T follicular helper cell (primary cell): ENCODE measurements at places on chromosomes 16 and 17.

DNA sequence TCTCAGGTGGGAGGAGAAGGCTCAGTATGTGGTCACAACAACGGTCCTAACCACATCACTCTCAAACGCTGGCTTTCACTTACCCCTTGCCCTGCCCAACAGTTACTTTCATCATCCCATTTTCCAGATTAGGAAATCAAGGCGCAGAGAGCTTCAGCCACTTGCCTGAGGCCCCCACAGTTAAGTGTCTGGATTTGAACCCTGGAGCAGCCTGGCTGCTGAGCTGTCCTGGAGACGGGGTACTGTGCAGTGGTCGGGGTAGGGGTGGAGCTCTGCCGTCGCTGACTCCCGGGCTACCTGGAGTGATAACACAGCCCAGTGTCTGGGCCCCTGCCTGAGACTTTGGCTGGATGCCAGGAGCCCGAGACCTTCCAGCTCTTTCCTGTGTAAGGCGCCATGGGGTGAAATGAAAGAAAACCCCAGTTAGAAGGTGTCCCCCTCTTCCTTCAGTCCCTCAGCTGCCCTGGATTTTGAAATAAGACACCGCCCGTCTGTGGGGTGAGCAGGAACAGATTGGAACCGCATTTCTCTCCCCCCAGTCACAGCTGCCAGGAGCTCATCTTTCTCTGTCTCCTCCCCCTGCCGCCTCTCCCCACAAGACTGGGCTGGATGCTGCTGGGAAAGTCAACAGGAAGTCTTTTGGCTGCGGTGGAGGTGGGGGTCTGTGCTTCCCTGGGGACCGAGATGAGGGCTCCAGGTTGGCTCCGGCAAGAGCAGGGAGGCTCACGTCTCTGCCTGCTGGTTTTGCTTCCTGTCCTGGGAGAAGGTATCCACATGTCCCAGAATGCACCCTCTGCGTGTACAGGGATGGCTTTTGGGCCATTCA is 280.2 kb downstream of the SEC14L1 start:
- DNase-seq = peak; percentile 53

DNA sequence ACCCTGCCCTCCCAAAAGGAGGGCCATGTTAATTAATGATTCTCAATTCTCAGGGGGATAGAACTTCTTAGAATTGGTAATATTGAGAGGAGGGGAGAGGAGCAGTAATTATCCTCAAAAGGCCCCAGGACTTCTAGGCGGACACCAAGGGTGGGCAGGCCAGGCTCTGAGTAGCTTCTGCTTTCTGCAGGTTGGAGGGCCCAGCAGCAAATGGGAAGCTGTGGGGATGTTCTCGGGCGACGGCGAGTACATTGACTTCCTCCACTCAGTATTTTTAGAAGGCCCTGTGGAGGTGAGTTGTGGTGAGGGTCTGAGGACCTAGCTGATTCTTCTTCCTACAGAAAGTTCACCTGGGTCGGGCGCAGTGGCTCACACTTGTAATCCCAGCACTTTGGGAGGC is 57.5 kb downstream of the DNAH2 start:
- DNase-seq = no peak

- DNase-seq = no peak
Observed at GRCh38 chr16:14105760-14106375, 34.7 kb downstream of the MRTFB start.

DNA sequence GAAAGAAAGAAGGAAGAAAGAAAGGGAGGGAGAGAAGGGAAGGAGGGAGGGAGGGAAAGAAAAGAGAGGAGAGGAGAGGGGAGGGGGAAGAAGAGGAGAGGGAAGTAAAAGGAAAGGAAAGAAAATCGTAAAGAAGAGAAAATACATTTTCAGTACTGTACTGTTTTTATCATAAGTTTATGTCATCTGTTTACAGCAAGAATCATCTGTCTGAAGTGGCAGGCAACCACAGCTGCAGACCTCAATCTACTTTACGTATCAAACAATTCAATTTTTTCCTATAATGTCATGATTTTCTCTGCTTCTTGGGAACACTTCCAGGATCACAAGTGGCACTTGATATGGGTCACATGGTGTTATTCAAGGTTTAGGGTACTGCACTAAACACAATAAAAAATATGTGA is 58.3 kb downstream of the USP32 start:
- DNase-seq = no peak

- DNase-seq = no peak
Observed at GRCh38 chr16:56898847-56899246, 33.1 kb upstream of the HERPUD1 start.

DNA sequence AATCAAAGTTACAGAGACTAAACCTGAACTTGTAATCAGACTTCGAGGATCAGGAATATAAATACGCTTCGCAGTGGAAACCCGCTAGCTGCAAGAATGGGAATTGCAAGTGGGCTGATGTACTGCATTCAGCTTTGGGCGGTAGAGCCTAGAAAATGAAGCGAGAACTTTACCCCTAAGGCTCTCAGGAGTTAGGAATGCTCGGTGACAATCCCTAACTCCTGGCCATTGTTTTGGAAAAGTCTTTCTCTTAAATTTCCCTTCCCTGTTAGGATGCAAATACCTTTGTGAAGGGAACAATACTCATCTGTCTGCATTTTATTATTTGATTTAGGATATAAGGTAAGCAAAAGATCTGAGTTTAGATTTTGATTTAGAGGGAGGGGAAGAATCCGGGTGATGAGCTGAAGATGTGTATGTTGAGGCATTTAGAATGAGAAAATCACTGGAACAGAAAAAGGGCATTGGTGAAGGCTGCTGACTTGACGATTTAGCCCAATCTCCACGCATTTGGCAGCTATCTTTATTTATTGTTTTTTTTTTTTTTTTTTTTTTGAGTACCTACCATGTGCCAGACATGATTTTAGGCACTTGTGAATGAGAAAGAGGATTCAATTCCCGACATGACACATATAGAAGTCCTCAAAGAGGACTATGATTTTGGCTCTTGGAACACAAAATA is 2.2 kb upstream of the TOX3 start:
- DNase-seq = no peak
